ENCODE measurements at places on chromosomes 2 and 18.
A peak's percentile ranks its signal among the peaks of the same experiment; 100 is the strongest.

DNA sequence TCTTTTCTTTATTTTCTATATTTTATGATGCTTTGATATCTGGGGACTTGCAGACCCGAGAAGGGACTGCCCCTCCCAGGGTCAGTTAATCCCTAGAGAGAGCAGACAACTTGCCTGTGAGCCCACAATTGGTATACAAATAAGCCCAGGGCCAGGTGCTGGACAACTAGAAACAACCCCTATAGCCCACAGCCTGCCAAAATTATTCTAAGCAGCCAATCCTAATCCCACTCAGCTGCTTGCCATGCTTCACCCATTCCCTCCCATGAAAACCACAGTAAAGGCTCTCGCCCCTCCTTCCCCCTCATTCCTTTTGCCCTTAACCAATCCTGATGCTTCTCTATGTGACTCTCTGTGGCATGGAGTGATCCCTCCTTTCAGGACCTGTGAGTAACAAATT is 380.7 kb downstream of the RBM43 start:
- no peak for DNase-seq

GRCh38 chr2:202375033-202375608 is 1.0 kb upstream of the BMPR2 start:
- peak; percentile 59 for DNase-seq

- DNase-seq: no peak
These were observed 459.3 kb upstream of the TRIB2 start for GRCh38 chr2:12257476-12257875.

DNA sequence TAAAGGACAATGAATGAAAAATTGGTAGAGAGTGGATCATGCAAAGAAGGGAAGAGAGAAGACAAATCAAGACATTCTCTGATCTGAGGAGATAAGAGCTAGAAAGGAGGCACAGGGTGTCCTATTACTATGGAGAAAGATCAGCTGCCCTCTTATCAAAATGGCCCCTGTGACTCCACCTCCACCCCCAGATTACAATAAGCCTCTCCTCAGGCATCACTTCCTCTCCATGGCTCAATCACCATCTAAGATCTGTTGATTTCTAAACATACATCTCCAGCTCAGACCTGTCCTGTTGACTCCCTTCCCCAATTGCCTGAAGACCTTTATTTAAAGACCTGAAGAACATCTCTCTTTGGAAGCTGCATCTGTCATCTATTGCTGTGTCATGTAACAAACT is 43.2 kb downstream of the SP100 start:
- no peak for DNase-seq

- no peak for DNase-seq
These were observed 681.0 kb downstream of the KCNJ3 start for GRCh38 chr2:155379494-155379893.

GRCh38 chr2:6692819-6693218 is 172.9 kb downstream of the CMPK2 start:
- DNase-seq: no peak

GRCh38 chr2:51000849-51001617 is 30.9 kb downstream of the NRXN1 start:
- DNase-seq: no peak

DNA sequence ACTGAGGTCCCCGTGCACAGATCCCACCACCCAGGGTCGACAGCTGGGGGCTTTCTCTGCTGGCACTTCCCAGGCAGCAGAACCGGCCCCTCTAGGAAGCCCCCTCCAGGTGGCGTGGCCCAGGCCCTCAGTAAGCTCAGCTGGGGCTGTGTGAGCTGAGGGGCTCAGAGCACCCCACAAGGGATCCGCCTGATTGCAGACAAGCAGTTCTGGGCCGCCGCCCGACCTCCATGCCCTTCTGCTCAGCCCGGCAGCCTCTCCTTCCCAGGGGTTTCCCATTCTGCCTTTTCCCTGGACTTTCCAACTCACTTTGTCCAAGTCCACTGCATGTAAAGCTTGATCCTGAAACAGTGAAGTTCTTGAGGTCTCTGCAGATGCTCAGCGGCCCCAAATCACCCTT is 76.4 kb downstream of the NFATC1 start:
- no peak for DNase-seq

- DNase-seq: no peak
These were observed 4.6 kb downstream of the PTGR3 start for GRCh38 chr18:75204269-75204731.

DNA sequence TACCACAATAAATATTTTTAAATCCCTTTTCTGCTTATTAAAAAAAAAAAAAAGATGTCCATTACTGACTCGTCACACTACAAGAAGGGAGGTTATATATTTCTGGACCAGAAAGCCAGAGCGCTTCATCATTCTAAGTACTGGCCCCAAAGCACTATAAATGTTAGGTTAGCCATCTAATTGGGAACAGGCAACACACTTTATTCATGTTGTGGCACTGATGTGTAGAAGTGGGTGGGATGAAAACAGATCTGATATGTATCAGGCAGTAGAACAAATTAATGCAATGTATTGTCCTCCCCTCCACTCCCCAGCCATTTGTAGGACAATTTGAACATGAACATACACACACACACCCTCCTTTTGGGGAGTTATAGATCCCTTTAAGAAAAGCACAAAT is 24.4 kb downstream of the LANCL1 start:
- DNase-seq: no peak

GRCh38 chr18:28834889-28835288 is 658.0 kb upstream of the CDH2 start:
- DNase-seq: no peak

DNA sequence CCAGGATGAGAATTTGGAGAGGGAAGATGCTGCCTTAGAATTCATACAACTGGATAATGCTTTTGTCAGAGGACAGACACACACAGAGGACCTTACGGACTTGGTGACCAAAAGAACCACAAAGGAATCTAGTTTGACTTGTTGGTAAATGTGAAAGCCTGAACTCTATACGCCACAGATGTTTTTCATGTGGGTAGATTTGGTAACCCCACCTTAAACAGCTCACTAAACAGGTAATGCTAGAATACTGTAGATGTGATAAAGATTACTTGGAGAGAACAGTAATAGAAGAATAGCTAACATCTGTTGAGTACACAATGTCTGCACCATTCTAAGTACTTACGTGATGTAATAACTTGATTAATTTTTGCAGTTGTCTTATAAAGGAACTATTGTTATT is 24.1 kb downstream of the ANXA4 start:
- no peak for DNase-seq

GRCh38 chr2:231795525-231796327 is 9.5 kb downstream of the COPS7B start:
- DNase-seq: peak; percentile 67
